ENCODE measurements at places on chromosomes 5 and 9.

GRCh38 chr9:89149726-89150125 is 28.9 kb downstream of the SHC3 start:
- peak; percentile 74 for DNase-seq

DNA sequence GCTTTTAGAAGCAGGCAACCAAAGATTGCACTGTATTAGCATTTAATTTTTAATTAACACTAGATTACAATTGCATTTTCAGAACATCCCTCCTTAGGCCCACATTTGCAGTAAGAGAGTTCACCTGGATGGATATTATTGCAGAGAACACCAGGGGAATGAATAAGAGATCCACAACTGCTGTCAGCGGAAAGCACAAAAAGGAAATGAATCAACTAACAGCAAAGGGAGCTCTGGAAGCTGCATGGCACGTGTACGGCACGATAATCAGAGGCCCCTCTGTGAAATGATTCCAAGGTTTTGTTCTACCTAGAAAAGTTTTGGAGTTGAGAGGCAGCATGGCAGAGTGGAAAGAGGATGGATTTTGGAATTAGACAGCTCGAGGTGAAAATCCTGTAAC is 361.2 kb upstream of the C9orf72 start:
- DNase-seq: no peak

GRCh38 chr9:35854091-35854762 is 16.0 kb downstream of the OR13J1 start:
- DNase-seq: no peak

DNA sequence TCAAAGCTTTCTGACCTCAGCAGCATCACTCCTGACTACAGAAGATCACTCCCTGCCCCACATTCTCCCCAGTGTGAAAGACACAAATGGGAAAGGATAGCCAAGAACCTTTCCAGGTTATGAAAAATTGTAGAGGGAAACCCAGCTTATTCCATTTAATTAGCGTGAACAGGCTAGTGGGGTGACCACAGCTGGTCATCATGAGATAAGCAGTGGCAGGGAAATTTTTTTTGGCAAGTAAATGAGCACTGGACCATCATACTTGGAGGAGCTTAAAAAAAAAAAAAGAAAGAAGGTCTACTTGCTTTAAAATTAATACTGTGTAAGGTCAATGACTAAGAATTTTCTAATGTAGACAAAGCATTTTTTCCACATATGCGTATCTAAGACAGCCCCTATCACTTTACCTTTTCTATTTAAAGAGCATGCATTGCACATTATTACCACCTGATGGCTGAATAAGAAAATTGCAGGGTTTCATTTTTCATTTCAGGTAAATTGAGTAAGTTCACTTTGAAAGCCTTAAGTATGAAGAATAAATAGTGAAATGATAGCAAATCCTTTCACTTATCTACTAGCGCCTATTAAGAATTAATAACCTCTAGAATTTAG is 123.6 kb downstream of the ELAVL2 start:
- no peak for DNase-seq

- peak; percentile 18 for DNase-seq
These were observed 90.7 kb downstream of the PTCH1 start for GRCh38 chr9:95425910-95426551.

GRCh38 chr5:96726802-96727201 is 64.6 kb downstream of the CAST start:
- DNase-seq: no peak

GRCh38 chr9:130300739-130301138 is 35.2 kb downstream of the HMCN2 start:
- DNase-seq: no peak

DNA sequence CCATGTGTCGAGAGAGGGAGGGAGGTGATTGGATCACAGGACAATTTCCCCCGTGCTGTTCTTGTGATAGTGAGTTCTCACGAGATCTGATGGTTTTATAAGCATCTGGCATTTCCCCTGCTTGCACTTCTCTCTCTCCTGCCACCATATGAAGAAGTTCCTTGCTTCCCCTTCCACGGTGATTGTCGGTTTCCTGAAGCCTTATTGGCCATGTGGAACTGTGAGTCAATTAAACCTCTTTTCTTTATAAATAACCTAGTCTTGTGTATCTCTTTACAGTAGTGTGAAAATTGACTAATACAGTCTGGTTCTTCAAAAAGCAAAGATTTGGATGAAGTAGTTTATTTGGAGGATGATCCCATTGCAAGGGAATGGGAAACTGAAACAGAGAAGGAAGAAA is 11.3 kb upstream of the MIER3 start:
- no peak for DNase-seq

DNA sequence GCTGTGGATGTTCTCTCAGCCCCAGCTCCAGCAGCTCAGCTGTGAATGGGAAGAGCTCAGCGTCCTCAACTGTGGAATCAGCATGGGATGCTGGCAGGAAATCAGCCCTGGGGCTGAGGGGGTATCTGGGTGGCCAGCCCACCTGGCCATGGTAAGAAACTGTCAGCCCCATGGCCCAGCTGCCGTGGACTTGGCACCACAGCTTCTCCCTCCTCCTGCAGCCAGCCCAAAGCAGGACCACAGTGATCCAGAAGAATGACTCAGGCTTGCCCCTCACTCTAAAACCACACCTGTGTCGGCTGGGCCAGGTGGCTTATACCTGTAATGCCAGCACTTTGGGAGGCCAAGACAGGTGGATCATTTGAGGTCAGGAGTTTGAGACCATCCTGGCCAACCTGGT is 48.0 kb downstream of the SAR1B start:
- no peak for DNase-seq

DNA sequence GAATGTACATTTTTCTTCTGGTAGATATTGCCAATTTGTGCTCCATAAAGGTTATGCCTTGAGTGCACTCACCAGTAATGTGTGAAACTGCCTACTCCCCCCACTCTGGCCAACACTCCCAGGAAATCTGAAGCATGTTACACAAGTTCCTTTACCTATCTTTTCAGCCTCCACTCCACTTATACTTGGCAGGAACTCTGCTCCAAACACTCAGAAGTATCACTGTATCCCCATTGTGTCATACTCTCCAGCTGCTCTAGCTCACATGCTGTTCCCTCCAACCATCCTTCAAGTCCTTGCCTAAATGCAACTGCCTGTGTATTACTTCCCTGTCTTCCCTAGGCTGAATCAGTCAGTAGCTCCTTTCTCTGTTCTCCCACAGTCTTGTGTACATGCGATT is 28.3 kb downstream of the POU4F3 start:
- DNase-seq: no peak

DNA sequence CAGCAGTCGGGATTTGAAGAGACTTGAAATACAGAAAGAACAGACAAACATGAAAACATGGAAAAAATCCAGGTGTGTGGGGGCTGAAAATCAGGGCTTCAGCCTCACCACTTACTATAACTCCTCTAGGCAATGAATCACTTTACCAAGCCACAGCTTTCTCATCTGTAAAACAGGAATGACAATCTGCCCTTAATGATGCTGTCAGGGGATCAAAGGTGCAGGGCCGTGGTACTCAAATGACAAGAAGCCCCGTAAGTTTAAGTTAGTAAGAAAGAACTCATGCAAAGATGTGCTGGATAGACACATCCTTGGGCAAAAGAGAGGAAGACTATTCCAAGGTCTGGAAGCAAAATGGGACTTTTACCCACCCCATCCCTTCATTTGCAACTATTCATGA is 34.7 kb downstream of the FBXW2 start:
- DNase-seq: no peak

- no peak for DNase-seq
These were observed 31.7 kb downstream of the BRINP1 start for GRCh38 chr9:119337573-119337972.

DNA sequence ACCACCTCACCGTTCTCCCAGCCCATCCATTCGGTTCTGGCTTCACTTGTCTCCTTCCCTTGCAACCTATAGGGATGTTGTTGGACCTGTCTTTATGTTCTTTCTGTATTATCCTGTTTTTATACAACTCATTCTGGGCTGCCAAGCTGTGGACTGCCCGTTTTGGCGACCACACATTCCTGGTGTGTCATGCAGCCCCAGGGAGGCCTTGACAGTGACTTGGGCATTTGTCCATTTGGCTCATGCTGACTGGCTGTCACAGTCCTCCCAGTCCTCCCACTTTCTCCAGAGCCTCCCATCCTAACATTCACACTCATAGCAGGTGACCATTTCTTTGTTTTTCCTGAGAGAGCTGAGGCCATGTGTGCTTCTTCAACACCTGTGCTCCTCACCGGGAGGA is 136.4 kb downstream of the SLF1 start:
- peak; percentile 7 for DNase-seq

- peak; percentile 36 for DNase-seq
These were observed 72.3 kb downstream of the SLCO4C1 start for GRCh38 chr5:102223542-102224477.

DNA sequence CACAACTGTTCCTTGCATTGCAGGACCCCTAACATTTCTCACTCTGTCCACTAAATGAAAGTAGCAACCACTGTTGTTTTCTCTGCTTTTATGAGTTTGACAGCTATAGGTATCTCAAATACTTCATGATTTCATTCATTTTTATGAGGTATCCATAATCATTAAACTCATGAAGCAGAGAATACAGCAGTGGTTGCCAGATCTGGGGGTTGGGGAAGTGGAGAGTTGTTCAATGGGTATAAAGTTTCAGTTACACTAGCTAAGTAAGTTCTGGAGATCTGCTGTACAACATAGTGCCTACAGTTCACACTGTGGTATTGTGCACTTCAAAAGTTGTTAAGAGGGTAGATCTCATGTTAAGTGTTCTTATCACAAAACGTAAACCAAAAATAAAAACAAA is 23.4 kb upstream of the CAMK4 start:
- no peak for DNase-seq

- DNase-seq: peak; percentile 76
These were observed 30.7 kb downstream of the IFNW1 start for GRCh38 chr9:21110708-21111576.

GRCh38 chr5:57072218-57072892 is 101.5 kb upstream of the GPBP1 start:
- DNase-seq: no peak

- DNase-seq: peak; percentile 85
These were observed 1.4 kb upstream of the ENC1 start for GRCh38 chr5:74641735-74642542.

DNA sequence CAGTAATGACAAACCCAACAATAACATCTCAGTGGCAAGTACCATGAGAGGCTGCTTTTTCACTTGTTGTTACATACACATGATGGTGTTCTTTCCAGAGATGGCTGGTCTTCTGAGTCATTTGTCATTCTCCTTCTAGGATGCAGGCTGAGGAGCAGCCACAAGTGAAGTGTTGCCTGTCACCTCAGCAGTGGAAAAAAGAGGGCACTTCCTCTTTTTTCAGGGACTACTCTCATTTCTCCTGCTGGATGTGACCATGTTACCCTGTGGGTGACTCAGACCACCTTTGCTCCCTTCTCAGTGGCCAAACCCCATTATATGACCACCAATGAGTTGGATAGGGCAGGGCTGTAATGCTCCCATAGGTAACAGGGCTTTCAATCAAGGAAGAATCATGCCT is 587.0 kb upstream of the ADAMTS16 start:
- DNase-seq: no peak

DNA sequence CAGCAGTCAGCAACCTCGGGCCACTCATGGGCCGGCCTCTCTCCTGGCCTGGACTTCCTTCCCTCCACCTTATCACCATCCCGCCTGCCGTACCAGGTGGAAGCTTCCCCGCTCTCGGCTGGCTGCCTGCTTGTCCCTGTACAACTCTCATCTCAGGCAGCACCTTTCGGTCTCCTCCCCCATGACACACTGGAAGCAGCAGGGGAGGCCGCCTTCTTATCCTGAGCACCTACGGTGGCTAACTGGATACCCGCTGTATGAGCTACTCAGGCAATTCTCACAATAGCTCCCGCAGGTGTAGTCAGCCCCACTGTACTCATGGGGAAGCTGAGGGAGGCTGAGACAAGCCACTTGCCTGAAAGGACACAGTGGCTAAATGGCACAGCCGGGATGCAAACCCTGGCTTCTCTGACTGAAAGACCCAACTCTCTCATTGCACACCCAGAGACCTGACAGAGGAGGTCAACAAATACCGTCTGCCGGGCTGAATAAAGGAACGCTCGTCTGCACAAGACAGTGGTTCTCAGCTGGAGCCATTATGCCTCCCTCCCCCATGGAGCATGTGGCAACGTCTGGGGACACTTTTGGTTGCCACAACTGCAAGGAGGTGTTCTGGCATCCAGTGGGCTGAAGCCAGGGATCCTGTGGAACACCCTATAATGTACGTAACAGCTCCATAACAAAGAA is 9.6 kb downstream of the STK10 start:
- DNase-seq: no peak

GRCh38 chr9:18564018-18564880 is 90.3 kb downstream of the ADAMTSL1 start:
- DNase-seq: peak; percentile 40

GRCh38 chr5:4204276-4205141 is 608.9 kb downstream of the IRX1 start:
- no peak for DNase-seq

DNA sequence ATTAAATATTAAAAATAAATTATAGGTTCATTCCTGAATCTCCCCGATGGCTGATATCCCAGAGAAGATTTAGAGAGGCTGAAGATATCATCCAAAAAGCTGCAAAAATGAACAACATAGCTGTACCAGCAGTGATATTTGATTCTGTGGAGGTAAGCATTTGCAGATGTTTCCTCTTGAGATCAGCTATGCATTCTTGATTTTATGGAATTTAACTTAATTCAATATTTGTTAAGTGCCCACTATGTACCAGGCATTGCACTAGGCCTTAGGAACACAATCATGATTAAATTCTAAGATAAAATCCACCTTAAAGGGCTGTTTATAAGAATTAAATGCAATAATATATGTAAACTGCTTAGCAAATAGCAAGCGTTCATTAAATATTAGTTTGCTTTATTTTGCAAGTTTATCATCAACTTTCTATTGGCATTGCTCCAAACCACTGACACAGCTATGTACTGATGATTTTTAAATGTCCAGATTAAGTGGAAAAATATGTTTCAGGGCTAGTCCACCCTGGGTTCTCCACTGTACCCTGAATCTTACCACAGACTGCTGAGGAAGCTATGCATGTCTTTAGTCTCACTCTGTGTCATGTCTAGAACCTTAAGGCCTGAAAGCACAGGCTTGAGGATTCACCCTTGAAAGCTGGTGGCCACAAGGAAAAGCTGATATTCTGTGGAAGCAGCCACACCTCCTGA is 33.2 kb downstream of the SLC22A4 start:
- DNase-seq: peak; percentile 50

DNA sequence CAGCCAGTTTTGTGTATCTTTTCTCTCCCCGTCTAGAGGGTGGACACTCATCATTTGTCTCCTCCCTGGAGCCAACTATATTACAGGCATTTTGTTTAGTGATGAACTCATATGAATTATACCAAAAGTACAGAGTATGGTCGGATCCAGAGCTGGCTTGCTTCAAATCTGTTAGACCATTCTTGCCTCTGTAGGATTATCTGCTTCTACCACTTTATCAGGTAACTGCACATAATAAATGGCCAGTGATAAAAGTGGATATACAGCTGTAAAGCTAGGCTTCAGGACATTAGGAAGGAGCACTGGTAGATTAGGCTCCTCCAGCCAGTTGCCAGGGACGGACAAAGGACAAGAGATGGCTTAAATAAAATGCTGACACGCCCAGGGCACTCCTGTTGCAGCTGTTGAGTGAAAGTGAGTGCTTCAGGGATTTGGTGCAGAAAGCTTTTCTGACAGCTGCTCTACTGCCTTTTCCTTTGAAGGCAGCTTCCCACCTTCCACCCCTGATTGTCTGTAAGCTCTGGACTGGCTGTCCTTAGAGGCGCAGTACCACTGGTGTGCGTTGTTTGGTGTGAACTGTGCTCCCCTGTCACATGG is 259.2 kb downstream of the PDZD2 start:
- no peak for DNase-seq

Data from EH (cell line).